PC-9 (cell line): ENCODE measurements at places on chromosomes 5 and 9.

DNA sequence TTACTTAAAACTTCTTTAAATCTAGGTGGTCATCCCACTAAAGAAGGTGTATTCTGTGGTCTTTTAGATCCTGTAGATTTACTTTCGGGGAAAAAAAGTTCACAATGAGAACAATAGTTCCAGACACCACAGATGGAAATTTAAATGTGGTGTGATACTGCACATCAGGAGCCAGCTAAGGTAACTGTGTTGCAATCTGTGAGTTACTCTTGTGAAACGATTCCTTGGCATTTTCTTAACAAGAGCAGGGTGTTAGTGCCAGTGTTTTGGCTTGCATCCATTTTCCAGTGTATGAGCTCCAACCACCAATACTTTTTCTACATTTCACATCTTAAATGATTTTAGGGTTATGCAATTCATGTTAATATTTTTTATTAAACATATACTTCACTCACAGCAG lies 674.5 kb downstream of the CETN3 start:
- DNase-seq = no peak

DNA sequence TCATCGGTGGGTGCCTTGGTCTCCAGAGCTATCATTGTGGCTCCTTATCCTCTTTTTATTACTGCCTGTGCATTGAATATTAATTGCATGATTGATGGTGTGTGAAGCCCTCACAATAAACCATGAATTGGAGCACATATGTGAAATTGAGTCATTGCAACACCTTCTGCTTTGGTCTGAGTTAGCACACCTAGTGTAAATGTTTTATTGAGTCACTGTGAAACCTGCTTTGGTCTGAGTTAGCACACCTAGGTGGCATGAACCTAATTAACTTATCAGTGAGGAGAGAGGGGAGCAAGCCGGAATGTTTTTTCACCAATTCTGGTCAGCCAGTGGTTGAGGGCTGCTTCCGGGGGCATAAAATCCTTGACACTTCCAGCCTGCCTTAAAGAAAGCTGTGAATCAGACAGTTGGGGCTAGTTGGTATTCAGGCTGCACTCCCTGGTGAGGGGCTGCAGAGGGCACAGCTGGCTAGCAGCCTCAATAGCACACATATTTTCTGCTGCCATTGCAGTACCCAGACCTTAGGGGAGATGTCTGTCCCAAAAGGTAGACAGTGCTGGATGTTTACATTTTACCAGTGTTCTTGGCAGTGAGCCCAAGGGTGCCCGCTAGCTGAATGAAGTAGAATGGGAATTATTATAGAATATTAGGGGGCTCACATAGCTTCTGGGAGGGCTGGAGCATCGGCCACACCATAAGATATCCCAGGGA lies 76.5 kb upstream of the GOLM1 start:
- peak; percentile 45 for DNase-seq

DNA sequence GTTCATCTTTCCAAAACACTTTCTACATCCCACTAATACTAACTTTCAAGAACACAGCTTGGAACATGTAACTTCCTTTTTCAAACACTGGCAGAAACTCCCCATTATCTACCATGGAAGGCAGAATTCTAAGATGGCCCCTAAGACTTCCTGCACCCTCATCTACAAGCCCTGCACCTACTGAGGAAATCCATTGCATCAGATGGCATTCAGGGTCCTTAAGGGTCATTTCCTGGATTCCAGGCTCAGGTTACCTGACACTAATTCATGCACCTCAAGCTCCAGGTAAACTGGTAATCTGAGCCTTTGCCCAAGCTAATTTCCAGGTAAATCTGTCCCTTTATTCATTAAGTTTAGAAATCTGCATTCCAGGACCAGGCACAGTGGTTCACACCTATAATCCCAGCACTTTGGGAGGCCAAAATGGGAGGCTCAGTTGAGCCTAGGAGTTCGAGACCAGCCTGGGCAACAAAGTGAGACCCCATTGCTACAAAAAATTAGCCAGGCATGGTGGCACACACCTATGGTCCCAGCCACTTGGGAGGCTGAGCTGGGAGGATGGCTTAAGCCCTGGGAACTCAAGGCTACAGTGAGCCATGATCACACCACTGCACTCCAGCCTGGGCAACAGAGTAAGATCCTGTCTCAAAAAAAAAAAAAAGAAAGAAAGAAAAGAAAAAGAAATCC lies 91.6 kb downstream of the NFIB start:
- DNase-seq = peak; percentile 19

- DNase-seq = no peak
These were observed 598 bp upstream of the KIAA1191 start for GRCh38 chr5:176362233-176362490.

- no peak for DNase-seq
These were observed 158.5 kb downstream of the TRPM6 start for GRCh38 chr9:74729136-74729695.

DNA sequence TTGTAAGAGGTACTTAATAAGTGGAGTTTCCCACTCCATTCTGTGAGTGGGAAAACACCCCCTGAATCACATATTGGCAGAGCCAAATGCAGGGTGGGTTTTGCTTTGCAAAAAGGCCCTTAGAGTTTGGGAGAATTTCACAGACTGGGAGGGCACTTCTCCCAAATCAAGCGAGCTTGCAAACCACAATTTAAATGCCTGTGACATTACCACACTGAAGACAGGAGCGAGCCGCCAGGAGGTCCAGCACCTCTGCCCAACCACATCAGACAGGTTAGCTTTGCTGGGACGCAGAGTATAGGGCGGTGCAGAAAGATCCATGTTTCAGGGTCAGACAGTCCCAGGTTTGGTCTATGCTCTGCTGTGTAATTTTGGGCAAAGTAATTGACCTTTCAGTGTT lies 2.3 kb downstream of the ALAD start:
- no peak for DNase-seq

DNA sequence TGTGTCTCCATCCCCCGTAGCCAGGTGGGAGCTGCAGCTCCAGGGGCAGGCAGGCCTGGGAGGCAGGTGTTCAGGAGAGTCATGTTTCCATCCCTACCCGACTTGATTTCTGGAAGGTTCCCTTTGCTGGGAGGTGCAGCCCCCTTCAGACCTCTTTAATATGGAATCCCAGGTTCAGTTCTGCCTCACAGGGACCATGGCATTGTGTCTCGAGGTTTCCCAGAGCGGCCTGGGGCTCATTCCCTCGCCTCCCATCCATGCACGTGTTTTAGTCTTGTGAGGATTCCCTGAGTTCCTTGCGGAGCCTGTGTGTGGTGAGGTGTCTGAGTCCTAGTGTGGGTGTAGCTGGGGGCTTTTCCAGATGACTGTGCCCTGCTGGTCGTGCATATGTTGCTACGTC lies 16.5 kb upstream of the AHRR start:
- no peak for DNase-seq

DNA sequence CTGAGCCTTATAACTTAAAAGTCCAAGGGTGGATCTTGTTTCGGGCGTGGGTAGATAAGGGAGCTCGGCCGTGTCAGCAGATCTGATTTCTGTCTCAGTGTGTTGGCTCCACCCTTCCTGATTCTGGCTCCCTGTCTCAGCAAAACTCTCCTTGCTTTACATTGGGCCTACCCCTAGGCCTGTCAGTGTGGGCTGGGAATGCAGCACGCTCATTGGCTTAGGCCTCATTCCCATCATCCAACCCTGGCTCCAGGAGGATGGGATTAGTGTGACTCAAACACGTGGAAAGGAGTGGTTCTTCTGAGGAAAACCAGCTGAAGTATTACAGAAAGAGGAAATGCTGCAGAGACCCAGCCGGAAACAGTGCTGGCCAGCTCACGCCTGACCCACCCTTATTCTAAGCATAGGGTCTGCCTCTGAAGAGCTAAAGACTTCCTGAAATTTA lies 59.9 kb downstream of the ZFAND5 start:
- peak; percentile 88 for DNase-seq

DNA sequence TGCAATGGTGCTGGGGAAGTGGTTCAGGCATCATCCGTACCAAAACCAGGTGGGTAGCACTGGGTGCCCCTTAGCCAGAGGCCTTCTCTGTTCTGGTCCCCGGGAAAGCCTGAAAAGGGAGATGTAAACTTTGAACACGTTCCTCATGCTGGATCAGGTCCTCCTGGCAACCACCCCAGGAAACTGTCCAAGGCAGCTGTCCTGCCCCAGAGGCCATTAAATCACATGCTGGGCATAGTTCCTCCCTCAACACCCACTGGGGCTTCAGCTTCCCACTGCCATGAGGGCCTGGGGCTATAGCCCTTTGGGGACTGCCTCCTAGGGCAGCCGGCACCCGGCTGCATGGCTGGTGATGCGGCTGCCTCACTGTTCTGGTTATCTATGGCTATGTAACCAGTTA lies 228.9 kb upstream of the MVB12B start:
- DNase-seq = no peak

- no peak for DNase-seq
These were observed 27.6 kb downstream of the WHRN start for GRCh38 chr9:114477642-114478041.

DNA sequence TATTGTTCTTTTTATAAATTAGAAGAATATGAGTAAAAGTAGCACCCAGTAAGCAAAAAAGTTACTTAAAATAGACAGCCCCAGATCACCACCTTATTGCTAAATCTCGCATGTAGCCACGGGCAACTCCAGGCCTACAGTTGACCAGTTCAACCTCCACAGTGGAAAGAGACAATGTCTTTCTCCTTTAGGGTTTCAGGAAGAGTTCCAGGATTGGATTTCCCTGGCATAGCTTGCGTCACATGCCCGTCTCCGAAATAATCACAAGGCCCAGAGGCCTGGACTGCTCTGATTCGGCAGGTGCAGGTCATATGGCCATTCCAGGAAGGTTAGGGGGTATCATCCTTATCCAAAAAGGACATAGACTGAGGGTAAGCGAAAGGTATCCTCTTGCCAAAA lies 9.9 kb upstream of the PFDN1 start:
- DNase-seq = no peak

DNA sequence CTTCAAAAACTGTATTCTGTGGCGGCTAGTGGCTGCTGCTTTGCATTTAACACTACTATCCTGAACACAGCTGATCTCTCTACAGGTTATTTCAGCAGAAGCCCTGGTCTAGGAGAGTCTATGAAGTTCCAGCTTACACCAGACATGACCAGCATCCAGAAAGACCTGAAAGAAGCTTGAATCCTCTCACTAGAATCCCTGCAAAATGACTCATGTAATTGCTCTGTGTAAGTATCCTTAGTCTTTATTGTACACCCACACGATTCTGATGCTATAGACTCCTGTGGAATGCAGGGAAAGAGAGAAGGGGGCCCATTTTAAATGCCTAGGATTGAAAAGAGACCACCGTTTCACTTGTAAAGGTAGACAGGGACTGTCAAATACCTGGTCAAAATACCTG lies 859 bp upstream of the GRIA1 start:
- DNase-seq = no peak

DNA sequence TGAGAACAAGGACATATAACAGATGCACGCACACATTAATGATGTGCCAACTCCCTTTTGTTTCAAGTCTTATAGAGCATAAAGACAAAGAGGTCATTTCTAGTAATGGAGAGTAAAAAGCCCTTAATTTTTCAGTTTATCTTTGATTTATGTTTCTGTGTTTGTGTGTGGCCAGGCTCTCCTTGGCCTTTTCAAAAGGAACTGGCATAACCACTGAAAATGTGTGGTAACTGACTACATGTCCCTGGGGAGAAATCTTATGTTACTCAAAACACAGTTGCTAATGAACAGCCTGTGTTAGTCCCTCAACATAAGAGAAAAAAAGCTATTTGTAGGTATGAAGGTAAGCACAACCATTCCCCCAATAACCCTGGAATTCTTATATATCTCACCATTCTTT lies 47.6 kb upstream of the SHOC1 start:
- DNase-seq = no peak

DNA sequence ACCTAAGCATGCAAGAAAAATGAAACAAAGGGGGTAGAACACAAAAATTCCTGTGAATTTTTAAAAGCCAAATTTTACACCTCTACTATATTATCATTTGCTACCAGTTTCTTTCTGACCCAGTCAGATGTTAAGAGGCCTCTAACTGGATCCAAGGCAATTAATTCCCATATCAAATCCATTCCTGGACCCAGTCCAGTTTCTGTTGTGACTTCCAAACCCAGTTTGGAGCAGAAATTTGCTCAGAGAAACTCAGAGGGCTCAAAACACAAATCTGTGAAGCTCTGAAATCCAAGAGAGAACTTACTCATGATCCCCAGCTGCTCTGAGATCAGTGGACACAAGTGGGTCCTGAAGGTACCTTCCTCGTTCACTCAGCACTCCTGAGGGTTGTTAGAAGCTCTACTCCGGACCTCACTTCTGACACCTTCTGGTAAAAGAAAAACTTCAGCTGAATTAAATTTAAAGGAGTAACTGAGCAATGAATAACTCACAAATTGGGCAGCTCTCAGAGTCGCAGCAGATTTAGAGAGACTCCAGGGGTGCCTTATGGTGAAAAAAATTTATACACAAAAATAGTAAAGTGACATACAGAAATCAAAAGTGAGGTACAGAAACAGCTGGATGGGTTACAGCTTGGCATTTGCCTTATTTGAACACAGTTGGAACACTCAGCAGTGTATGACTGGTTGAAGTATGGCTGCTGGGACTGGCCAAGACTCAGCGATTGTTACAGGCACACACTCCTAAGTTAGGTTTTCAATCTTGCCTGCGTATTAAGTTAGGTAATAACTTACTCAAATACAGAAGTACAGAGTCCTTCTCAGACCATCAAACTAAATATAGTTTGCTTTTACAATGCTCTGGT lies 32.4 kb downstream of the INSL4 start:
- DNase-seq = no peak

DNA sequence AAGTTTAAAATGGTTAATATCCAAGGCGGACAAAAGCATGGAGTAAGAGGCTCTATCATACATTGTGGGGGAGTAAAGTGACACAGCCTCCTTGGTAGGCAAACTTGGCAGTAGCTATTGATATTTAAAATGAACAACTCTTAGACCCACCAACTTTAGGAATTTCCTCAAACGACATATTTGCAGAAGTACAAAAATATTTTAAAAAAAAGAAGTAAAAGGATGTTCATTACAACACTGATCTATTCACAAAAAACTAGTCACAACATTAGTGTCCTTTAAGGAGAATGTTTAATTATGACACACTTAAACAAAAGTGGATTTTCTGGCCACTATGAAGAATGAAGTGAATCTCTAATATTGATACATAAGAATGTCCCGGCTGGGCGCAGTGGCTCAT lies 1.7 kb downstream of the ALG2 start:
- no peak for DNase-seq

GRCh38 chr5:140075371-140075770 lies 32.3 kb upstream of the NRG2 start:
- peak; percentile 59 for DNase-seq

DNA sequence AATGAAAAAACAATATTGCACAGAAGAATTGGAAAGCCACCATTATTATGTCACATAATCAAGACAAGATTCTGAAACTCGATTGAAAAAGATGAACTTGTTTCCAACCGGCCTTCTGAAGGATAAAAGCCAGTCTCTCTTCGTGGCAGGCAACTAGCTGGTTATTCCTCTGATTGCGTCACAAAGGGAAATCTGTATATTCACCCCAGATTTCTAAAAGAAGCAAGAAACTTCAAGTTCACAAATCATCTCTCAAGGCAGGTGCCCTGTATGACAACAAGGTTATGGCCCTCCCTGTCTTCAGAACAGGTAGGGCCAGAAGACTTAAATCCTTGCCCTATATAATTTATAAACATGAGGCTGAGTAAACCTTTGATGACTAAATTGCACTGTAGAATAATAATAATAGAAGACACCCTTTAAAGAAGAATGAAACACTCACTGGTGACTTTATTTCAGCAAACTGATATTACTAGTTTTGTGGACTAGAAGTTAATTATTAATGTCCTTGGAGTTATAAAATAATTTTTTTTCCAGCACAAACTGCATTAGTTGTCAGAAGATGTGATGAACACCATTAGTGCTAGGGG lies 2.9 kb upstream of the KLF4 start:
- no peak for DNase-seq
